GM04504 (cell line): ENCODE measurements at places on chromosomes 2 and 18.

DNA sequence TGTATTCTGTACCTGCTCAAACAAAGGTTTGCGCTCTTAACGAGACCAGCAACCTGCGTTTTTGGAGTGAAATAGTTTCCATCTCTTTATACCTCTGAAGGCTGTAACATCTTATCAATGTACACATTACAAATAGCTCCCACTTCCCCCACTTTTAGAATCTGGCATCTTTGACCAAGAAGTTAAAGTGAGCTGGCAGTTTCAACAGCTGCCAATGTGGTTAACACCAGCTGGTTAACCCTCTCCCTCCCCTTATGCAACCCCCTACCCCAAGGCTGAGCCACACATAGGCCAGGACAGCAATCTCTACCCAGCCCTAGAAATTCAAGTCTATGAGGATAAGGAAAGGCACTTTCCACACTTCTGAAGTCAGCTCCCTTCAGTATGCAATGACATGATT lies 2.2 kb upstream of the SERTAD2 start:
- no peak for DNase-seq

DNA sequence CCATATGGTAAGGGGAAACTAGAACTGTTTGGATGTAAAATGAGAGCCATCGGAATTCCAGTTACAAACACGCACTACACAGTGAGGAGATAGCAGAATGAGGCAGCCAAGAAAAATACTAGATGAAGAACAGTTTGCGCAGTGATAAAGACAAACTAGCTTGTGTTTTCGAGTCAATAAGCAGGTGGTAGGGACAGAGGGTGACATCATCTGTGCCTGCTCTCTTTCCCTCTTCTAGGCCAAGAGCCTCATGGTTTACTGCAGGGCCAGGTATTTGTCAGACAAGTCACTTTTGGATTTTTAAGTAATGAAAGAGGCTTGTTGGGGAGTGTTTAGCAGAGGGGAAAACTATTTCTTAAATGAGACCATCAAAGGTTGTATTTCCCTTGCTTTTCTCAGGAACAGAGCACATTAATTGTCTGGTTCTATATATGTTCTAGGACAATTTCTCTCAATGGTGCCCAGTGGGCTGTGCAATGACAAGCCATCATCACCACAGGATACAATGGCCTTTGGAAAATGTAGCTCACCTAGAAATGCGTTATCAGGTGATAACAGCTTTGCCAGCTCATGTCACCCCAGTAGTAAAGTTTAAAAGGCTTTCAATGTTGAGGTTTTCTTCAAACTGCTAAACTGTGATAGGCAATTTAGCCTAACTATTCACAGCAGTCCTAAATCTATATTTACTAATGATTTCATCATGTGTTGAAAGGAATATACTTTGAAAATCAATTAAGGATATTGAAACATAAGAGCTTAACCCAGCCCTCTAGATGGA lies 1210.3 kb upstream of the ZEB2 start:
- DNase-seq: no peak

- DNase-seq: no peak
Measured at GRCh38 chr18:49456794-49457193, 3.7 kb downstream of the DYM start.

DNA sequence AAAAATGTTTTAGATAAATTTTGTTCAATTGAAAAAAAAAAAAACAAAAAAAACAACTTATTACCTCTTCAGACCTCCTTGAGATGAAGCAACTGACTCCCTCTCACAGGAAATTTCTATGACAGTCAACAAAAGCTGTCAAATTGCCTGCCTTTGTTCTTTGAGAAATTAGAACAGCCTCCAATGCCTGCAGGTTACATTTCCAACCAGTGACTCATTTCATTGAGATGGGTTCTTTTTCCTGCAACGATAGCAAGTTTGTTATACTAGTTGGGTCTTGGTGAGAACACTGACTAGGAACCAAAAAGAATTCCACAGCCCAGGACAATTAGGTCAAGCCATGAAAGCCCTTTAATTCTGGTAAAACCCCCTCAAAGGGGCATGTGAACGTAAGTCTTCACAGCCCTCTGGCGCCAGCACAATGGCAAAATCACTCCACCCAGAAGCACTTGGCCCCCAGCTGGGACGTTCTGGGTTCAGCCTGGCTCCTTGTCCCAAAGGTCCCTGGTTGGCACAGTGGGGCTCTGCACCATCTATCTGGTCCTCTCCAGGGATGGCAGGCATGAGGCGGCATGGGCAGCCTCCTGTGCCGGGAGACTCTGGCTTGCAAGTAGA lies 87.0 kb downstream of the SPP2 start:
- DNase-seq: no peak

- no peak for DNase-seq
Measured at GRCh38 chr2:222813177-222813843, 47.5 kb upstream of the ACSL3 start.

DNA sequence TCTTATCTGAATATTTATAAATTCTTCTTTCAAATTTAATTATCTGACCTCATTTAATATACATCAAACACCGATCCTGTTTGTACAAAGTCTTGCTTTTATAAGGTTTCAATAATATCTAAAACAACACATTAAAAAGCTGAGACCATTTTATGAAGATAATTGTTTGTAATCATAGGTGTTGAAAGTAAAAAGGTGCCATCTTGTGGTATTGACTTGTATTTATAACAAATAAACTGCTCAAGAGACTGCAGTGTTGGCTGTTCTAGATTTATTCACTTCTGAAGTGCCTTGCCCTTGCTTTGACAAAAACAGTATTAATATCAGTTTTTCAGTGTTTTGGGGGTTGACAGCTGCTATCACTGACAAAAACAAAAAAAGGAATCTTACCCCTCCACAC lies 286.8 kb upstream of the HNMT start:
- no peak for DNase-seq

GRCh38 chr18:11983592-11983991 lies 2.3 kb downstream of the IMPA2 start:
- DNase-seq: no peak

DNA sequence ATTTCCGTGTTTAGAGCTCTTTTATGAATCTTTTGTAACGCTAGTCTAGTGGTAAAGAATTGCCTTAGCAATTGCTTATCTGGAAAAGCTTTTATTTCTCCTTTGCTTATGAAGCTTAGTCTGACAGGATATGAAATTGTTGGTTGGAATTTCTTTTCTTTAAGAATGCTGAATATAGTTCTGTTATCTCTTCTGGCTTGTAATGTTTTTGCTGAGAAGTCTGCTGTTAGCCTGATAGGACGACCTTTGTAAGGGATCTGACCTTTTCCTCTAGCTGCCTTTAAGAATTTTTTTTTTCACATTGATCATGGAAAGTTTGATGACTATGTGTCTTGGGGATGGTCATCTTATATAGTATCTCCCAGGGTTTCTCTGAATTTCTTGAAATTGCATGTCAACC lies 101.1 kb downstream of the TRABD2A start:
- no peak for DNase-seq

DNA sequence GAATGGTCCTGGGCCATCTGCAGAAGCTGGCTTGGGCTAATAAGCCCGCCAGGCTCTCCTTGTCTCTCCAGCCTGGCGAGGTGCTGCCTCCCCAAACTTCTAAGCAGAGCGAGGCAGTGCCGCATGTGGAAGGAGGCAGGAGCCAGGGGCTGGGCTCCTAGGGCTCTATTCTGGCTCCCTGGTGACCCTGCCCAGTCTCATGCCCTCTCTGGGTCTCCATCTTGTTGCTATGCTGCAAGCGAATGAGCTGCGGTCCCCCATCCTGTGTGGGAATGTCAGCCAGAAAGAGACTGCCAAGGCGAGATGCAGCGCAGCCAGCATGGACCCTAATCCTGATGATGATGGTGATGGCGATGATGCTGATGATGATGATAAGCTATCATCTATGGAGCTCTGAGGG lies 48.7 kb downstream of the TNS1 start:
- DNase-seq: no peak

DNA sequence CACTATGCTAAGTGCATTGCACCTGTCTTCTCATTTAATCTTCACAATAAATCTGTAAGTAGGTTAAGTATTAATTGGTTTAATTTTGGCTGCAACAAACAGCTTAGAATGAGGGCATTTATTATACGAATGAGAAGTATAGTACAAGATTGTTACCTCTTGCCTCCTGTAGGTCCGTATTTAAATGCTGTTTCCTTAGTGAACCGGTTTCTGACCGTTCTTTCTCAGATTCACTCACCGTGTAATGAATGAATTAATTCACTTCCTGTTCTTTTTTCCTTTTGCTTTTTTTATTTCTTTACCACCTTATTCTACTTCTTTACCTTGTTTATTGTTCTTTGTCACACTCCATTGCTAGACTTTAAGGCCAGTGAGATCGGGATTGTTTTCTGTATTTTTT lies 153.8 kb upstream of the RASGRP3 start:
- no peak for DNase-seq

GRCh38 chr2:41741951-41742595 lies 305.7 kb upstream of the PKDCC start:
- no peak for DNase-seq

DNA sequence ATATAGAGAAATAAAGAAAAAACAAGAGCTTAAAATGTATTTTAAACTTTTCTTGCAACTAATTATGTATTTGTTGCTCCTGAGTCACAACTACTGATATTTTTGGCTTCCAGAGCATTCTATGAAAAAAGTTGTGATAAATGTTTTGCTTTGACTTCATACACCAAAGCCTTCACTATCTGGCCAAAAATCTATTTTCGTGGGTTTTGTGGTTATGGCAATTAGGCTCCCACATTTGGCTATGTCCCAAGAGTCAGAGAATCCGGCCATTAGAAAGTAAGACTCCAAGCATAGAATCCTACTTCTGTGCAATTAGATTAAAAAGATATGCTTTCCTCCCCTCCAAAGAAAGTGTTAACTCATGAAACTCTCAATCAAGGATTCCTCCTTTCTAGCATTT lies 1456.1 kb upstream of the ACVR2A start:
- DNase-seq: no peak

DNA sequence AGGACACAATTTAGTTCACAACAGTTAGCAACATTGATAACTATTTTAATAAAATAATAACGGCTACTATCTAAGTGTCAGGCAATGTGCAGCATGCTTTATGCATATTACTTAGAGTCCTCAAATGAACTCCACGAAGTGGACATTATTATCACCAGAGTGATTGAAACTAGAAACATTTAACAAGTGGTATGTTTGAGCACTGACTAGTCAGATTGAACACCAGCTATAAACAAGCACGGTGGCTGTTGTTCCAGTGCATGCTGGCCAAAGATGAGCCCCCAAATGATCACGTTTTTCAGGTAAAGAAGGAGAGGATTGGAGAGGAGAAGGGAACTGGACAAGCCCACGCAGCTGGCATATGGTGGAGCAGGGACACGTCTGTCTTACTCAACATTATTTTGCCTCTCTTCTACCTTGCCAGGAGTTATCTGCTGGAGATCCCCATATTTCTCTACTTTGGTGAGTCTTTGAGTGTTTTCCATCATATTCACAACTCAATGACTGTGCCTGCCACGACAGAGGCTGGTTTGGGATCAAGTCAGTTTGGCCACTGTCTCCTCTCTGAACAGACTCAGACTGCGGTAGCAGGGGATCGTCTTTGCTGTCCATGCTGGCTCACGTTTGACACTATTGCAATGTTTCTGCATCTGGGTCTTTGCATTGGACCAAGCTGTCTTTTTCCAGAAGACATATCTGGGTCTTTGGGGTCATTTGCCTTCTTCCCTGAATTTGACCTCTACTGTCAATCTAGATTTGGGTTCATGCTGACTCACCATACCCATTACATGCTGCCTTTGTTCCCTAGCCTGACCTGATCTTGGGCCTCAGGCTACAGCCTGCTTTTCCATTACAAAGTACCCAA lies 66.0 kb upstream of the ACSL3 start:
- no peak for DNase-seq

DNA sequence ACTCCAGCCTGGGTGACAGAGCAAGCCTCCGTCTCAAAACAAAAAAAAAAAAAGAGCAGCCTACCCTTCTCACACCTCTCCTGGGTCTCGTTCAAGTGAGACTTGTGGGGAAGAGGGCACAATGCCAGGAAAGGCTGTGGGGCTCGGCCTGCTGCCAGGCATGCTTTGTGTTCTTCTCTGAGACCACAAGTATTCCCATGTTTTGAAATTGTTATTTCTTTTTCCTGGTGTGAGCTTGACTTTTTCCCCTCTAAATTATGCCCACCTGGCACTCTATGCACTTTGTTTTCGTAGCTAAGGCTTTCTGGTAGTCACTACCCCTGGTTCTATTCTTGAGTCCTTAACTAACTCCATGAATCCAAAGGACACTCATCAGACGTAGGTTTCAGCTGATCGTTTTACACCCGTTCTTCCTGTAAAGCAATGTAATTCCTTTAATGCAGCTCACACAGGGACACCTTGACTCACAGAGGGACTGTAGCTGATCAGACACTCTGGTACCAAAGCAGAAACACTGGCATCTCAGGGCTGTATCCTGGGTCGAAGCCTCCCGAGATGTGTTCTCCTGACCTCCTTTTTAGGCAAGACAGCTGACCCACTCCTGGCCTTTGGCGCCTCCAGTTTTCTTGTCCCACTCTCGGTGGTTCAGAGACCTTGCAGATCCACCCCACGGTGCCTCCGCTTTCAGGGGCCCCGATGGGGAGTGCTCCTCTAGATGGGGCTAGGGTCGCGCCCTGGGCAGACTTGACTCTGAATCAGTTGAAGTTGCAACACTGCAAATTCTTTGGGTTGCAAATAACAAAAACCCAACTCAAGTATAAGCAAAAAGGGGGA lies 193.3 kb upstream of the AGAP1 start:
- no peak for DNase-seq

GRCh38 chr2:28250006-28250405 lies 142.7 kb upstream of the FOSL2 start:
- DNase-seq: peak; percentile 47

DNA sequence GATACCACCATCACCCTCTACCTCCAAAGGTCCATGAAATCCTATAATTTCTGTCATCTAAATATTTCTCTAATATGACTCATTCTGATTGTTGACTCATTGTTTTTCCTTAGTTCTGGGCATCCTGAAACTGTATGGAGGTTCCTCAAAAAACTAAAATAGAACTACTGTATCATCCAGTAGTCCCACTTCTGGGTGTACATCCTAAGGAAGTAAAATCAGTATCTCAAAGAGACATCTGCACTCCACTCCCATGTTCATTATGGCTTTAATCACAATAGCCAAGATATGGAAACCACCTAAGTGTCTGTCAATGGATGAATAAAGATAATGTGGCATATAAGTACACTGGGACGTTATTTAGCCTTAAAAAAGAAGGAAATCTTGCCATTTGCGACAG lies 125.8 kb upstream of the MYO3B start:
- DNase-seq: no peak

DNA sequence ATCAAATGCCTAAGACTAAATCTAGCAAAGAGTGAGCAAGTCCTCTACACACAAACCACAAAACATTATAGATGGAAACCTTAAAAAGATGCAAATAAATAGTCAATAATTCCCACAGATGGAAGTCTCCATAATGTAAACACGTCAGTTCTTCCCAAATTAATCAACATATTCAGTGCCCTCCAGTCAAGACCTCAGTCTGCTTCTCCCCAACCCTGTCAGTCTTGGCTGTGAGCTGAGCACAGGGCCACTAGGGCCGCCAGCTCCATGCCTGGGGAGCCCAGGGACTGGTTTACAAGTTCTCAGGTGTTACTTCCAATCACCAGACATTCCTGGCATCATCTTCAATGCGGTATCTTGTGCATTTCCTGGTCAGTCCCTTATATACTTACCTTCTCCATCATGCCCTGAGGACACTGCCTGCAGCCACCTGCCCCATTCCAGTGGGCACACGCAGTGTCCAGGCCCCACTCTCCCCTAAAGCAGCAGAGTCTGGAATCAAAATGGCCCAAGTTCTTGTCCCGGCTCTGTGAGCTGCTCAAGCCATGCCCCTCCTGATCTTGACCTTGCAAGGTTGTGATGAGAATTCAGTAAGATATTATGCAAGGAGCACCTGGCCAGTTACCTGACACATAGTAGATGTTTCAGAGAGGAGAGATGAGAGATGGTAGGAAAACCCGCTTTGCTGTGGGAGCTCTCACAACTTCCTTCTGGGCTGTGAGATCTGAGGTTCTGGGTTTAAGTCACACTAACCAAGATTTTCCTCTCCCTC lies 207.9 kb upstream of the RAB6C start:
- DNase-seq: no peak
